Daoy (cell line): ENCODE measurements at places on chromosomes 11 and 22. TPM values are rescaled to one million over a fixed set of nuclear protein-coding genes. Genes with fewer than 3 reads are reported as not detected.

Gene SPDYC
- total RNA-seq, result not detected in 2 replicates

Gene FGF4
- total RNA-seq, result not detected in 2 replicates

Gene PDGFD
- not detected in 2 replicates for total RNA-seq

Gene DNAJB7
- not detected in 2 replicates for total RNA-seq

Gene SERHL2
- total RNA-seq, result 1.3 and 1.4 TPM in 2 replicates

Gene CCDC90B
- 52.5 and 61.8 TPM in 2 replicates for total RNA-seq

Gene MS4A15
- total RNA-seq, result not detected in 2 replicates

Gene SEC14L6
- total RNA-seq, result 0.03 and 0.06 TPM in 2 replicates

Gene E2F8
- 5.2 and 7.7 TPM in 2 replicates for total RNA-seq

Gene MAPK8IP2
- 3.7 and 4.4 TPM in 2 replicates for total RNA-seq

Gene SMC1B
- total RNA-seq, result not detected in 2 replicates

Gene GLYAT
- total RNA-seq, result not detected in 2 replicates

Gene SPON1
- 0.09 and 0.11 TPM in 2 replicates for total RNA-seq

Gene TRIM66
- total RNA-seq, result 2.6 and 3.7 TPM in 2 replicates

Gene INS
- total RNA-seq, result not detected in 2 replicates
